GM20000 (cell line): ENCODE measurements at places on chromosomes 5 and 9.

DNA sequence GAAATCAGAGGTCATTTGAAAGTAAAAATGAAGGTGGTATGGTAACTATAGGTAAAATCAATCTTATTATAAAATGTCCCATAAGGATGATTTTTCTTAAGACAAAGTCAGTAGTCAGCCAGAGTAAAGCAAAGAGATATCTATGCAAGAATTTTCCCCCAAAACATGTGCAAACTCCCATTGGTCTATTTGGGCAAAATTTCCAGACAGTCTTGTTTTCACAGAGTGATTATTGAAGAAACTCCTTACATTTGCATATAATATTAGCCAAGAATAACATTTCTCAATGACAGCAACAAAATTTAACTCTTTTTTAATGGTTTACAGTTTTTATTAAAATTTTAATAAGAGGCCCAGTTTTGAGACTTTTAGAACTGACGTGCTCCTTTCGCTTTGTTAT, 406.1 kb upstream of the GRAMD2B start:
- no peak for DNase-seq

- DNase-seq: no peak
These were observed 419.3 kb upstream of the MEF2C start for GRCh38 chr5:89302102-89302891.

GRCh38 chr9:18608371-18608770, 134.4 kb downstream of the ADAMTSL1 start:
- DNase-seq: no peak

DNA sequence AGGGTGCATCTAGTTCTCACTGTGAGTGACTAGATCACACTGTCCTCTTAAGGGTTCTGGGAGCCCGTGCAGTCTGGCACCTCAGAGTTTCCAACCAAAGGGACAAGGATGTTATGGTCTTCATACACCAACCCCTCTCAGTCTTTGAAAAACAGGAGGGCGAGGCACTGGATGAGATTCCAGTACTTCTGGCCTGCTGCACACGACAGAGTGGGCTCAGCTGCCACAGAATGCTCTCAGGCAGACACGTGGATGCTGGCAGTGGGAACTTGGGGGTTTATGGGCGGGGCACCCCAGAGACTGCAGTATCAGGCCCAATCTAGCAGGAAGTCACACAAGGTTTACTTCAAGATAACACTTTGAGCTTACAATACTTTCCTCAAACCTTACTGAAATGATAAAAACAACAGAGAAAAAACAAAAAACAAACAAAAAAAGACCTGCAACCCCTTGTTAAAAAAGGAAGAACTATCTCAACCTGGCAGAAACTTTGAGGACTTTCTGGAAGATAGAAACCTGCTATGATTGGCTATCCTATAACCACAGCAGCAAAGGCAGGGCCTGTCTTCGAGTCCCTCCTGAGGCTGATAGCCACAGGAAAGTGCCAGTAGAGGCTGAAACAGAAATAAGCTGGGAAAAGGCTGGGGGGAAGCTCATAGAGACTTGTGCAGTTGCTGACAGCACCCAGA, 28.3 kb upstream of the TGFBR1 start:
- DNase-seq: no peak

GRCh38 chr5:109645707-109646192, 44.0 kb upstream of the MAN2A1 start:
- DNase-seq: no peak
